ENCODE measurements at places on chromosomes 5 and 9. TPM values are rescaled to one million over a fixed set of nuclear protein-coding genes. Genes with fewer than 3 reads are reported as not detected.
A peak's percentile ranks its signal among the peaks of the same experiment; 100 is the strongest.

DNA sequence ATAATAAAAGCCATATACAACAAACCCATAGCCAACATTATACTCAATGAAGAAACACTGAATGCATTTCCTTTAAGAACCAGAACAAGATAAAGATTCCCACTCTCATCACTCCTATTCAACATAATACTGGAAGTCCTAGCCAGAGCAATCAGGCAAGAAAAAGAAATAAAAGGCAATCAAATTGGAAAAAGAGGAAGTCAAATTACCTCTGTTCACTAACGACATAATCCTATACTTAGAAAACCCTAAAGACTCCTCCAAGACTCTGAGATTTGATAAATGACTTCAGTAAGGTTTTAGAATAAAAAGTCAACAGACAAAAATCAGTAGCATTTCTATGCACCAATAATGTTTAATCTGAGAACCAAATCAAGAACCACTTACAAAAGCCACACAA lies 36.6 kb upstream of the HTR4 start:
- no peaks in the 10 kb centered on the region for H3K4me1 ChIP-seq
- no peak for DNase-seq
- no peak overlapping the region for H3K4me3 ChIP-seq
- H3K27me3 ChIP-seq, result no peaks in the 10 kb centered on the region

- H3K27me3 ChIP-seq, result no peaks in the 10 kb centered on the region
- H3K4me1 ChIP-seq, result no peaks in the 10 kb centered on the region
- no peak for DNase-seq
- no peak overlapping the region for H3K4me3 ChIP-seq
These were observed 448.9 kb upstream of the ZNF462 start for GRCh38 chr9:106414042-106414441.

DNA sequence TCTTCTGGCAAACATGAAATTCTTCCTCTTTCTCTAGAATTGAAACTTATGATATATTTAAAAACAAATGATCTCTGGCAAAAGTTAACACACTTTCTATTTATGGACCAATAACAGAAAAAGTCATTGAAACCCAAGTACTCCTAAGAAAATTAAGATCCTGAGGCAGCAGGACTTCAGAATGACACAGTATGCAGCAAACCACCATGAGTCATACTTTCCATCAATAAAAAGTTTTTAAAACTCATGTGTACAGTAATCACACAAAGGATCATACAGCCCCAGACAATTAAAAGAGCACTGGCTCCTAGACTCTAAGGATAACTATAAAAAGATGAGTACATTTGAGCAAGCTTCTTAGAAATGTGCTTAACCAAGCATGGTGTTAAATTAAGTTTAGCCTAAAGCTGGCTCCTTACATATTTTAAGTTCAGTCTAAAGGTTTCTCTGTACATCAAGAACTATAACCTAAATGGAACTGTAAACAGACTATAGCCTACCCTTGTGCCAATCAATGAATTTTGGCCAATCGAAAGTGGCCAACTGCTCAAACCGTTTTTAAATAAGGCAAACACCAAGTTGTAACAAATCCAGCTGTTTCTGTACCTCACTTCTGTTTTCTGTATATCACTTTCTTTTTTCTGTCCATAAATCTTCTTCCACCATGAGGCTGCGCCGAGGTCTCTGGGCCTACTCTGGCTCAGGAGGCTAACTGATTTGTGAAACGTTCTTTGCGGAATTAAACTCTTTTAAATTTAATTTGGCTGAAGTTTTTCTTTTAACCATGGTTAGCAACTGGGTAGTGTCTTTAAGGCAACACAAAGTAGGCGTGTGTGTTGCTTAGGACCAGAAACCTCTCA lies 232.1 kb upstream of the PIK3R1 start:
- DNase-seq, result peak; percentile 78
- no peaks in the 10 kb centered on the region for H3K36me3 ChIP-seq
- no peak overlapping the region for H3K4me3 ChIP-seq

DNA sequence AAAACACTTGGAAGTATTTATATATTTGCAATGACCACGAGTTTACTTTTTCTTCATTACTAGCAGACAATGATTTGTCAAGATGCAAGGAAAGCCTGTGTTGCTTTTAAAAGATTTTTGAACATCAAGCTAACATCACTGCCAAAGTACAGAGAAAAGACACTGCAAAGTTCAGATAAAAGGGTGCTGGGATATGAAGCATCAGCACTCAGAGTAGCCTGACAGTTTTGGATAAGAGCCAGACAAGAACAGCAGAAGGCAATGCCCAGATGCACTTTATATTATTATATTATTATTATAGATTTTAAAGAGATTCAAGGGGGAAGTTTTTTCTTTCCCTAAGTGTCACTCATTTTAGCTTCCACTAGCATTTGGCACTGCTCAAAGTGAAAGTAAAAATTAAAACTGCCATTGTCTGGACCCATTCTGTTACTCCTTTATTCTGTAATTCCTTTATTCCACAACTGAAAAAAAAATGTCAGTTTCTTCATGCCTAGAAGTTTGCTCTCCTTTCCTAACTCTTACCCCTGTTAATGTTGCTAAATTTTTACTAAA lies 240.6 kb downstream of the EFNA5 start:
- DNase-seq, result peak; percentile 38
- no peak overlapping the region for H3K27ac ChIP-seq
- H3K36me3 ChIP-seq, result no peaks in the 10 kb centered on the region

Gene SH3GL2
- 0.09 TPM for total RNA-seq

GRCh38 chr9:105864248-105864898 lies 170.0 kb downstream of the TMEM38B start:
- no peak overlapping the region for H3K4me3 ChIP-seq
- no peaks in the 10 kb centered on the region for H3K4me1 ChIP-seq
- no peaks in the 10 kb centered on the region for H3K27me3 ChIP-seq
- no peak overlapping the region for H3K27ac ChIP-seq
- no peak for DNase-seq

Gene VCAN
- total RNA-seq, result 248 TPM

Gene ORM2
- total RNA-seq, result not detected

Gene EGFLAM
- 38.0 TPM for total RNA-seq

Gene FBN2
- 110 TPM for total RNA-seq

DNA sequence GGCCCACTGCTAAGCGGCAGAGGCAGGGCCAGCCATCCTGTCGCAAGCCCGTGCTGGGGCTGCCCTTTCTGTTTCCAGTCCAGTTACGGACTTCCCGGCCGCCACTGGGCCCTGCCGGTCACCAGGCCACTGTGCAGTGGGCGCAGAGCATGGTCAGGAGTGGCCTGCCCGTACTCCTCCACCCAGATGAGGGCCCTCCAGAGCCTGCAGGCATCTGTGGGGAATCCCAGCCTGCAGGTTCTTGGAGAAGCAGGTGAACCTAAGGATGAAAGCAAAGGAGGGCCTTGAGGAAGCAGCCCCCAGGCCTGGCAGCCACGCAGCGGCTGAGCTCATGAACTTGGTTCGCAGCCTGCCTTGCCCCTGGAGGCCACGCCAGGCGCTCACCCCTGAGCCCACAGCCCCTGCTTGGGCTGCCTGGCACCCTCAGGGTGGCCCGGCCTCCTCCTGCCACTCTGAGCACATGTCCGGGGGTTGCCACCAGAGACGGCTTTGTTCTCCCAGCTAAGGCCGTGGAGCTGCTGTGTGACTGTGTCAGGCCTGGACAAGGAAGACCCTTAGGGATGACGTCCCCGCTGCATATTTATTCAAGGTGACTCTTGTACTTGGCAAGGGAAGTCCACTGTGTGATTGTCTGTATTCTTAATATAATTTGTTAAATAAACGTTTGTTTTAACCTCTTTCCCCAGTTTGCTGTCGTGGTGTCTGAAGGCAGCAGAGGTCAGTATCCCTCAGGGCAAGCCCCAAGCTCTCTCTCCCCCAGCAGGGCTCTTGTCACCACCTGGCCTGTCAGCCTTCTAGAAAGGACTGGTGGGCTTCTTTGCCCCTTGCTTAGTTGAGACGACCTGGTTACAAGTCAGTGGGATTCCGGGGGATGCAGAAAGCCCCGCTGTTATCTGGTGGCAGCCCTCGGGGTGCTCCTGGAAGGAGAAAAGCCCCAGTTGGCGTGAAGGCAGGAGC lies 107.1 kb upstream of the LMX1B start:
- H3K4me1 ChIP-seq, result peaks cover 10% of the 10 kb centered on the region
- H3K27ac ChIP-seq, result no peak overlapping the region
- no peak for DNase-seq

- no peak overlapping the region for H3K27ac ChIP-seq
- H3K4me1 ChIP-seq, result peaks cover 17% of the 10 kb centered on the region
- no peaks in the 10 kb centered on the region for H3K36me3 ChIP-seq
- no peak overlapping the region for H3K4me3 ChIP-seq
- no peak for DNase-seq
These were observed 45.5 kb downstream of the SH3RF2 start for GRCh38 chr5:145981589-145982571.

Gene SPINK6
- not detected for total RNA-seq

GRCh38 chr5:112165897-112166737 lies 253.0 kb downstream of the EPB41L4A start:
- no peak overlapping the region for H3K4me3 ChIP-seq
- peaks cover 41% of the 10 kb centered on the region for H3K36me3 ChIP-seq
- H3K27ac ChIP-seq, result no peak overlapping the region
- no peak for DNase-seq
- no peaks in the 10 kb centered on the region for H3K27me3 ChIP-seq

Gene SLC36A2
- total RNA-seq, result 0.04 TPM

Gene ZFYVE16
- total RNA-seq, result 50.8 TPM

DNA sequence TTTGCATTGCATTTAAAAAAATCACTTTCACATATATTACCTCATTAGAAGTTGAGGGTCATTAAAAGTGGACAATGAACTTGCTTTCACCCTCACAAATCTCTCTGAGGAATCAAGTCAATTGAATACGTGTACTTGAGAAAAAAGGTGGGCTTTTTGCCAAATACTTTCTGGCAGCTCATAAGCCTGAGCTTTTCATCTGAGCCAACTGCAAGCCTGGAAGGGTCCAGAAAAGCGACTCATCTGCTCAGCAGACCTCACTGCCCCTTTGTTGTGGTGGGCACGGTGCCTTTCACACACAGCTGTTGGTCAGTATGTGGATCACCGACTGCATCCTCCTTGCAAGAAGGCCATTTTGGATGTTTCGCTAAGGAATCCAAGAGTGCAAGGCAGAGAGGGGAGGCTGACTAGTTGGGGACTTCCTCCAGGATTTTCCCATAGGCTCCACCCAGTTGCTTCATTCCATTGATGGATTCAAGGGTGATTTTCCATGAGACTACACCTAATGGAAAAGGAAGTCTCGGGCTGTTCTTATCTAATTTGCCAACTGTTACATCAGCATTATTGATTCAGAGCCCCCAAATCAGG lies 564.7 kb downstream of the PDE4D start:
- no peaks in the 10 kb centered on the region for H3K36me3 ChIP-seq
- no peak overlapping the region for H3K4me3 ChIP-seq
- peaks cover 8% of the 10 kb centered on the region for H3K4me1 ChIP-seq
- peak; percentile 92 for DNase-seq

DNA sequence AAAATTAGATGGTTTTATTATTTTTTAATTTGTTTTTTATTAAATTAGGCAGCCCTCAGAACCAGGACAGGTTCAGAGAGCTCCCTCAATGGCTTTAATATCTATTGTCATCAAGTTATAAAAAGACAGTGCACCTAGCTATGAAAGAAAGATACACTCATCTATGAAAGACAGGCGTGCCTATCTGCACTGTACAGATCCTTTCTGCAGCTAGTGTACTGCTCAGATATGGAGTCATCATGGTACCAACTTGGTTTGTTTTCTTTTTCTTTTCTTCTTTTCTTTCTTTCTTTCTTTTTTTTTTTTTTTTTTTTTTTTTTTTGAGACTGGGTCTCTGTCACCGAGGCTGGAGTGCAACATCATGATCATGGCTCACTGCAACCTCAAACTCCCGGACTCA lies 54.8 kb upstream of the GPBP1 start:
- H3K27me3 ChIP-seq, result no peaks in the 10 kb centered on the region
- no peaks in the 10 kb centered on the region for H3K4me1 ChIP-seq
- H3K27ac ChIP-seq, result no peak overlapping the region
- DNase-seq, result no peak

DNA sequence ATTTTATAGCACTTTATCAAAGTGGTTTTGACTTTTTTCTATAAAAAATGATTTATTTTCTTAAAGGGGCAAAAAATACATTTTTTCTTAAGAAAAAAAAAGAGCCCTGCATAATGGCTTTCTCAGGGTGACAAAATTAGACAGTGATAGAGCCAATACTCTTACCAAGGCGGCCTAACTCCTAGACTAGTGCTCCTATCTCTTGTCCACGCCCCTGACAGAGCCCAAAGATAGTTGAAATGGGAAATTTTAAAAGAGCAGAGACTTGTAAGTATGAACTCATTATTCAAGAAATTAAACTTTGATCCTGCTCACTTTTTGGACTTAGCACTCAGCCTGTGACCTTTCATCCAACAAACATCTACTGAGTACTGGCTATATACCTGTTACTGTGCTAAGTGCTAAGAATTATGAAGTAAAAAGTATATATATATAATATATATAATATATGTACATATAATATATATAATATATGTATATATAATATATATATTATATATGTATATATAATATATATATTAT lies 1.2 kb downstream of the INVS start:
- peak overlapping the region; percentile 98 for H3K27ac ChIP-seq
- no peaks in the 10 kb centered on the region for H3K27me3 ChIP-seq
- peak overlapping the region; percentile 98 for H3K4me3 ChIP-seq
- peaks cover 10% of the 10 kb centered on the region for H3K36me3 ChIP-seq

DNA sequence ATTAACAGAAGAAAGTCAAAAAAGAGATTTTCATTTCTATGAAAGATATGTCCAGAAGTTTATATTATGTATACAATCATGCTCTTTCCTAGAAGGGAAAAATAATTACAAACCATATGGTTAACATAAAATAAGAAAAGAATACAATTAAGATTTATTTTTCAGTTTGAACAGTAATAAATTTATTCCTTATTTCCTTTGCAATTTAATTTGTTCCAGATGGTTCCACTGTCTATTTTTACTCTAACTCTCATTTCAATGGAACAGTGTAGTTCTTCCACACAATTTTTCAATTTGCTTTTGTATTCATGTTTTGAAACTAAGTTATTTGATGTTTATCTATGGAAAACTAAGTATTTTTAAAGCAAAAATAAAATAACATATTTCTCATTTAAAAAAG lies 1026.3 kb downstream of the TAF11L14 start:
- no peaks in the 10 kb centered on the region for H3K4me1 ChIP-seq
- no peaks in the 10 kb centered on the region for H3K27me3 ChIP-seq
- no peak overlapping the region for H3K4me3 ChIP-seq
- no peaks in the 10 kb centered on the region for H3K36me3 ChIP-seq
- peak; percentile 70 for DNase-seq

Gene LRRC70
- total RNA-seq, result 5.8 TPM

GRCh38 chr9:111937301-111937700 lies 40.7 kb downstream of the UGCG start:
- no peak overlapping the region for H3K4me3 ChIP-seq
- DNase-seq, result no peak
- H3K27ac ChIP-seq, result no peak overlapping the region
- no peaks in the 10 kb centered on the region for H3K27me3 ChIP-seq
- peaks cover 3% of the 10 kb centered on the region for H3K4me1 ChIP-seq

Data from muscle of leg (tissue), 16 donors.